ENCODE measurements at places on chromosomes 3 and 15. TPM values are rescaled to one million over a fixed set of nuclear protein-coding genes. Genes with fewer than 3 reads are reported as not detected.

PIGZ gene
- 5.9 TPM for total RNA-seq

ITPR1 gene
- 19.5 TPM for total RNA-seq

LRRC31 gene
- total RNA-seq = not detected

FEZF2 gene
- not detected for total RNA-seq

MOBP gene
- 0.08 TPM for total RNA-seq

TLR9 gene
- 0.16 TPM for total RNA-seq

FURIN gene
- 43.9 TPM for total RNA-seq

AHSG gene
- total RNA-seq = not detected

CLRN1 gene
- not detected for total RNA-seq

THAP10 gene
- 3.5 TPM for total RNA-seq

MKRN2OS gene
- total RNA-seq = 0.48 TPM

KBTBD8 gene
- 2.9 TPM for total RNA-seq

SPTSSB gene
- total RNA-seq = 0.51 TPM

TICRR gene
- 0.03 TPM for total RNA-seq

FAH gene
- 25.2 TPM for total RNA-seq

C3orf22 gene
- total RNA-seq = not detected

SNRPN gene
- total RNA-seq = 359 TPM

RNU5B-1 gene
- total RNA-seq = 29.8 TPM

SKOR1 gene
- total RNA-seq = 0.24 TPM

ITIH1 gene
- total RNA-seq = 0.35 TPM

STRIT1 gene
- 4.8 TPM for total RNA-seq

Measured in cardiac septum (tissue), 1 donor.